Karpas-422 (cell line): ENCODE measurements at places on chromosomes 5 and 9. TPM values are rescaled to one million over a fixed set of nuclear protein-coding genes. Genes with fewer than 3 reads are reported as not detected.

The C5 gene
- 6.2 and 10.2 TPM in 2 replicates for total RNA-seq

The F2RL2 gene
- not detected in 2 replicates for total RNA-seq

The DNAI1 gene
- total RNA-seq = 1.6 and 3.4 TPM in 2 replicates

The HSDL2 gene
- 18.4 and 47.3 TPM in 2 replicates for total RNA-seq

The POU5F2 gene
- 0.94 and 3.3 TPM in 2 replicates for total RNA-seq

The CD72 gene
- 5.6 and 7.8 TPM in 2 replicates for total RNA-seq

The MARVELD2 gene
- total RNA-seq = 0.11 and 0.48 TPM in 2 replicates

The FYB1 gene
- total RNA-seq = 2.7 and 2.8 TPM in 2 replicates

The RHOBTB3 gene
- 0.97 and 1.5 TPM in 2 replicates for total RNA-seq

The DCAF10 gene
- 24.6 and 34.8 TPM in 2 replicates for total RNA-seq

The PDE6A gene
- not detected in 2 replicates for total RNA-seq
